ENCODE measurements at places on chromosomes 1 and 21.

DNA sequence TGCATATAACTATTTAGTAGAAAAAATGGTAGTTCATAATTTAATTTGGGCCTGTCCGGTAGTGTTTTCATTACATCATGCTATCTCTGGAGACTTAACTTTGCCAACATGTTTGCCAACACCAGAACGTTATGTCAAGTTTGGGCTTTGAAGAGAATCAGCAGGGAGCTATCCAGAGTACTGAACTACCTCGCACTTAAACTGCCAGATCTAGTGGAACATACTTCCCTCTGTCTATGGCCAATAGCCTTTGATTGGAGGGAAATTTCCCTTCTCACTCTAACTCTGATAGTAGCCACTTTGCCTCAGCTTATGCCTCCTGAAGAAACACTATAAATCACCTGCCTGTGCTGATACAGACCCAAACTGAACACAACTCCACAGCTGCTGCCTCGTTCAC is 10.0 kb downstream of the LRRC53 start:
- no peak overlapping the region for H3K4me3 ChIP-seq
- H3K4me1 ChIP-seq, result no peaks in the 10 kb centered on the region
- no peaks in the 10 kb centered on the region for H3K36me3 ChIP-seq
- no peak for DNase-seq
- H3K27me3 ChIP-seq, result no peaks in the 10 kb centered on the region
- no peak overlapping the region for H3K27ac ChIP-seq

DNA sequence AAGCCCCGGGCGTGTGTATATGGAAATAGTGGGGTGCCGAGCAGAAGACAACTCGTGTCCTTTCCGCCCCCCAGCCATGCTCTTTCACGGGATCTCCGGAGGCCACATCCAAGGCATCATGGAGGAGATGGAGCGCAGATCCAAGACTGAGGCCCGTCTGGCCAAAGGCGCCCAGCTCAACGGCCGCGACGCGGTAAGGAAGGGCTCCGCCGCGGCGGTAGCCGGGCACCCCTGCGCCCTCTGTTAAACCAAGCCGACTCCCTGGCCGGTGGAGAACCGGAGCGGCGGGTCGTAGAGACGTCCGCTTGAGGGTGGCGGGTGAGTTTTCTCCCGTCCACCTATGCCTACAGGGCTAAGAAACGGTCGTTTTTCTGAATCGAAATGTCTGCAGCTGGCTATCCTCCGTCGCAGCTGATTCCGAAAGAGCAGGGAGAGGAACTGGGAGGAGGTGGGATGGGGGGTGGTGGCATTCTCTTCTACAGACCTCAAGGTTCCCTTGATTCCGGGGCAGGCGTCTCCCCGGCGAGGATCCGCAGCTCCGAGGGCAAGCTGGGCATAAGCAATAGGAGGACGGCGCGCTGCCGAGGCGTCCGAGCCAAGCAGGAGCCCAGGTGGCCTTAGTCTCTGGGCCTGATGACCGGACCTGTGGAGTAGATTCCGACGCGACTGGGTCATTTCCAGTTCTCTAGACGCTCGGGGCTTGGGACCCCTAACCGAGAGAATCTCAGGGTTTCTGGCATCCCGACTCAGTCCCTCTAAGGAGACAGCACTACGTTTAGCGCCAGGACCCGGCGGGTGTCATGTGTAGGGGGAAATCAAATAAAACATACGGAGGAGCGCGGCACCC is 856 bp downstream of the LHX9 start:
- peak overlapping the region; percentile 64 for H3K4me3 ChIP-seq
- peaks cover 100% of the 10 kb centered on the region for H3K27me3 ChIP-seq
- H3K27ac ChIP-seq, result peak overlapping the region; percentile 76
- H3K4me1 ChIP-seq, result peaks cover 69% of the 10 kb centered on the region

DNA sequence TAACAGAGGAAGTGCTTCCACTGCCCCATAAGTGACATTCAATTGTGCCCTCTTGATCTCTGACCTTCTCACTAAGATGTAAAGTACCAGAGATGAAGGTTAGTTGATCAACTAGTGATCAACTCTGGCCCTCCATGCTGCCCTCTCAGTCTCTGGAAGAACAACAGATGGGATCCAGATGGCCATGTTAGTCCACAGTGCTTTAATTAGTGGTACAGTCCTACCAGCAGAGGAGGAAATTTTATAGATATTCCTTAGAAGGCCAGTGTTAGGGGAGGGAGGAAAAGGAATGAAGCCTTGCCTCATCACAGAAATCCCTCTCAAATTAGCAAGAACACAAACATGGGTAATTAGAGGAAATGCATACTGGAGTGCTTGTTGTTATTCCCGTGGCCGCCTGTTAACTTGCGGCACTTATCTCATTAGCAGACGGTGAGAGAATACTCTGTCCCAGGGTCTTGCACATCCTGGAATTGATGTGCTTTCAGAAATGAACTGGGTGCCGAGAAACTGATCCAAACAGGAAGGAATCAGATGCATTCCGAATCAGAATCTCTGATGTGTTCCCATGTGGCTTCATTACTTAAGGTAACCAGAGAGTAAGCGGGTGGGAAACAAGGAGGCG is 91.1 kb upstream of the RGS4 start:
- H3K27me3 ChIP-seq, result peaks cover 11% of the 10 kb centered on the region
- H3K27ac ChIP-seq, result no peak overlapping the region
- H3K4me3 ChIP-seq, result no peak overlapping the region
- no peaks in the 10 kb centered on the region for H3K4me1 ChIP-seq
- no peaks in the 10 kb centered on the region for H3K36me3 ChIP-seq

- peaks cover 43% of the 10 kb centered on the region for H3K27me3 ChIP-seq
- H3K4me3 ChIP-seq, result no peak overlapping the region
- H3K36me3 ChIP-seq, result no peaks in the 10 kb centered on the region
- DNase-seq, result no peak
- peaks cover 4% of the 10 kb centered on the region for H3K4me1 ChIP-seq
- no peak overlapping the region for H3K27ac ChIP-seq
These were observed 96.1 kb upstream of the KCNA3 start for GRCh38 chr1:110770832-110771231.

DNA sequence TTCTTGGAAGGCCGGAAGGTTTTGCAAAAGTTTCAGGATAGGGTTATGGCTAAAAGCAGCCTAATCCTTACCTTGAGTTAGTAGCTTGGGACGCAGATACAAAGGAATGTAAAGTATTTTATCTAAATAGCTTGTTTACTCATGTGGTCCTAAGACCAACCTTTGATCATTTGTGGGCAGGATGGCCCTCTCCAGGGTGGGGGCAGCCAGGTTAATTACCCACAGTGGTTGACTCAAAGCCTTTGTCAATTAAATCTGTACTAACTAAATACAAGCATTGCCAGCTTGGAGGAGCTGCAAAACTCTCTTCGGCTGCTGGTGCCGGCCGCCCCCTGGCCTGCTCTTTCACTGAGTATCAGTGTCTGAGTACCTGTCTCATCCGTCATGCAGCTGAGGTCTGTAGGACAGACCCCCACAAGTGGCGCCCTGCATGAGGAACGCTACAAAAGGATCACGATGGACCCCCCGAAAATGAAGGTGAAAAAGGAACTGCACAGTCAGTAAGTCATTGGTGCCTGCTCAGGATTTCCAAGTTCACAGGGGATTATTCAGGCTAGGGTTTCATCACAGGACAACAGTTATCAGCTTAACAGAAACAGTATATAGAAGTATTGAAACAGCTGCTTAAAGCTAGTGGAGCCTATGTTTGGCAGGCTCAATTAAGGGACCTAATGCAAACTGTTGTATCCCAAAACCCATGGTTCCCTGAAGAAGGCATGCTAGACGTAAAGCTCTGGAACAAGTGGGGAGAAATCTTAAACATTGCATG is 212.5 kb upstream of the MAP1LC3C start:
- no peaks in the 10 kb centered on the region for H3K27me3 ChIP-seq
- DNase-seq, result no peak
- no peaks in the 10 kb centered on the region for H3K36me3 ChIP-seq
- no peak overlapping the region for H3K27ac ChIP-seq

DNA sequence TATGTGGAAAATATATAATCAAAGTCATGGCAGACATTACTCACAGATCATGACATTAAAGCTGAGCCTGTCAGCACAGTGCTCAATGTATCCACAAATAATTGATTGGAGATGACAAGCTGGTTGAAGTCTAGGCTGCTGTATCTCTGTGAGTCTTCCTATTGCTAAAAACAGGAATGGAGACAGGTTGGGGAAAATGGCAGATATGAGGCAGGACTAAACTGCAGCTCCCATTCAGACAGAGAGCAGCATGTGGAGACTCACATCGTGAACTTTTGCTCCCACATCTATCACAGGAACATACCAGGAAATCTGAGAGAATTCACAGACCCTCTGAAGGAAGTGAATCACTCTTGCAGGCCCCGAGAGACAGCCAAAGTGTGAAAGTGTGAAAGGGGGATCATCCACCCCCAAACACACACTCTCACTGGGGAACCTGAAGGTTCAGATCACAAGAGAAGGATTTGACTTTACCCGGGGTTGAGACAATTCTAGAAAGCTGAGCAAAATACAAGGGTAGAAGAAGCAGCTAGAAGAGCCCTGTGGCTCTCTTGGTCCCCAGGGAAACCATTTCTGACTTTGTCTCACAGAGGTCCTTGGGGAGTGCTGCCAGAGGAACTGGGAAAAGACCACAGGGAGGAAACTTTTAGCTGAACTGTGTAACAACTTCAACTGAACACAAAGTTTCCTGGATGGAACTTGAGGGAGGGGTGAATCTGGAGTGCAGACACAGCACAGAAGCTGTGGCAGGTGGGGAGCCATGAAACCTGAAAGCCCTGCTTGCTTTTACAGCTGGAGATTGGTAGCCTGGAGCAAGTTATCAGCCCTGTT is 173.4 kb downstream of the S1PR1 start:
- H3K27me3 ChIP-seq, result peaks cover 8% of the 10 kb centered on the region
- no peak for DNase-seq
- no peak overlapping the region for H3K4me3 ChIP-seq
- H3K36me3 ChIP-seq, result no peaks in the 10 kb centered on the region

- no peaks in the 10 kb centered on the region for H3K4me1 ChIP-seq
- no peaks in the 10 kb centered on the region for H3K36me3 ChIP-seq
- H3K27ac ChIP-seq, result no peak overlapping the region
These were observed 79.0 kb downstream of the ZNF281 start for GRCh38 chr1:200330741-200331428.

- H3K27me3 ChIP-seq, result no peaks in the 10 kb centered on the region
- H3K36me3 ChIP-seq, result no peaks in the 10 kb centered on the region
- no peak overlapping the region for H3K4me3 ChIP-seq
- no peak overlapping the region for H3K27ac ChIP-seq
- H3K4me1 ChIP-seq, result no peaks in the 10 kb centered on the region
These were observed 73.0 kb upstream of the EXO1 start for GRCh38 chr1:241775021-241775420.

GRCh38 chr1:46019348-46019747 is 113.1 kb downstream of the PIK3R3 start:
- H3K4me3 ChIP-seq, result no peak overlapping the region
- H3K27ac ChIP-seq, result no peak overlapping the region
- no peak for DNase-seq

All from activated CD4-positive, alpha-beta T cell treated with anti-CD3 and anti-CD28 coated beads, Interleukin-2, amount 10 ng/mL, durations not matched to agents 7 days and 5 days (primary cell).